Activated naive CD4-positive, alpha-beta T cell (primary cell): ENCODE measurements at places on chromosomes 7 and 10.

- no peak for DNase-seq
Observed at GRCh38 chr7:47143339-47143738, 438.6 kb downstream of the TNS3 start.

DNA sequence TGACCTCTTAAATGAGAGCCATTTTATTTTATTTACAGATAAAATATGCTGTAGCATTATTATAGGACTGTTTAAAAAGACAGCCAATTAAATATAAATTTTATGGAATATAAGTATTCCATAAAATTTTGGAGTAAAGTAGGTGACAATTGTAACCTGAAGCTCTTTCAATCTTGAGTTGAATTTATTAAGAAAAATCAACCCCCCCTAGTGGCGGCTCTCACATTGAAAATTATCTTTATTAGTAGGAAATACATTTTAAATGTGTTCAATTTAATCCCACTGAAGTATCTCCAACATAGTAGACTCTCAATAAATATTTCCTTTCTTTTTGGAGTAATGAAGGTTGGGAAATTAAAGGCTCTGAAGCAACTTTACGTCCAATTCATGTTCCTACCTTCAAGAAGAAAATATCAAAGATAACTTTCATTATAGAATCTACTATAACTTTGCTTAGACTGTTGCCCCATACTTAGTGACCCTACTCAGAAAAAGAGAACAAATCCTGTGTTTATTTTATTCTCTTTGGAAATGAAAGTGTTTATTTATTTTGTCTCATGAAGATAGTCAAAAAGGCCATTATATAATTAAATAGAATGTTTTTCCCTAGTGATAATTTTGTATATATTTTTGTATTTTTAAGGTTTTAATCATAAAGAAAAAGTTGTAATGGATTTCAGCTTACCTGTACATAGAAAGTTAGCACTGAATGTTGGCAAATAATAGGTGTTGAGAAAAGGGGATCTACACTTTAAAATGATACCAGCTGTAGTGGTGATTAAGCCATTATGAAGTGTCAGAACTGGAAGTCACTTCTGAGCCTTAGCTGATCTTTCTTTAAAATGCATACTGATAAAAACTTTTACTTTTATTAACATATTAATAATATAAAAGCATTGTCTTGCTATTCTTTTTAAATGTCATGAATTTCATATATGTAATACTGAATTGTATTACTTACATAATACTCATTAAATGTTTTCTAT lies 3.3 kb downstream of the AHR start:
- peak; percentile 14 for DNase-seq

GRCh38 chr10:103897241-103897774 lies 20.7 kb downstream of the STN1 start:
- DNase-seq, result no peak

- DNase-seq, result no peak
Observed at GRCh38 chr10:56547163-56547562, 186.1 kb upstream of the ZWINT start.

- DNase-seq, result no peak
Observed at GRCh38 chr10:46040004-46040403, 6.1 kb downstream of the MSMB start.

- no peak for DNase-seq
Observed at GRCh38 chr10:17905491-17905890, 46.2 kb upstream of the SLC39A12 start.
